Stimulated activated CD4-positive, alpha-beta T cell treated with anti-CD3 and anti-CD28 coated beads, Interleukin-1b, Interleukin-23, amount 100 ng/mL, for 1 hour (primary cell): ENCODE measurements at places on chromosomes 12 and 14.
A peak's percentile ranks its signal among the peaks of the same experiment; 100 is the strongest.

DNA sequence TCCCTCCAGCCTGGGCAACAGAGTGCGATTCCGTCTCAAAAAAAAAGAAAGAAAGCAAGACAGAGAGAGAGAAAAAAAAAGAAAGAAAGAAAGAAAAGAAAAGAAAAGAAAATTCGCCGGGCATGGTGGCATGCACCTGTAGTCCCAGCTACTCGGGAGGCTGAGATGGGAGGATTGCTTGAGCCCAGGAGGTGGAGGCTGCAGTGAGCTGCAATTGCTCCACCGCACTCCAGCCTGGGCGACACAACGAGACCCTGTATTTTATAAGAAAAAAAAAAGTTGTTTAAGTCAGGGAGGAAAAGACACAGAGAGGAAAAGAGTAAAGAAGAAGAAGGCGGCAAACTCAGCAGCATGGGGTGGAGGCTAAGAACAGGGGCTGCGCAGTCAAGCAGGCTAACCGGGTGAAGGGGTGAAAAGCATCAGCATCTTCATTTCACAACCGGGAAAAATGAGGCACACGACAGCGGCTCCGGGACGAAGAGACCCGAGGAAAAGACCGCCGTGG is 557 bp upstream of the FICD start:
- no peak for DNase-seq

- no peak for DNase-seq
These were observed 92.1 kb downstream of the LRRC74A start for GRCh38 chr14:76918256-76918781.

GRCh38 chr12:83322809-83323208 is 636.1 kb downstream of the TMTC2 start:
- no peak for DNase-seq

DNA sequence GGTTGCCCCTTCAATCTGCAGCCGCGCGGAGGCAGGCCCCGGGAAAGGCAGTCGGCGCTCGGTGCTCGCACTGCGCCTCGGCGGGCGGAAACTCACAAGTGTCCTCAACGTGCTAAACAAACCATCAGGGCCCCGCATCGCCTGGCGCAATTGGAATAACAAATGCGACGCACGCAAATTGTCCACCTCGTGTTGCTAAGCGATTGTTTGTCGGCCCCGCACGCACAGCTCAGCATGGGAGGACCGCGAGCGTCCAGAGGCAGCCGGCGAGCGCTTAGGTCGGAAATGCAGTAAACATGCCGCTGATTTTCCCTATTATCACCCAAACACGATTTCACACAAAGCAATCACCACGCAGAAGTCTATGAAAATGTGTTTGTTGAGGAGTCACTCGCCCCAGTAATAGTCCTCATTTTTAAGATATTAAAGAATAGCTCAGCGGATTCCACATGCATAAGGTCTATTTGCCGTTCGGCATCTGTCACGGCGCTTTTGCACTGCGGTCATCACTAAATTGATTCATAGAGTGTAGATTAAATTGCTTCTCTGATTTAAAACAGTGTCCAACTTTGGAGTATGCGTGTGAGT is 3.2 kb upstream of the GSC start:
- no peak for DNase-seq

GRCh38 chr14:100346306-100347091 is 23.4 kb downstream of the SLC25A47 start:
- DNase-seq = no peak

- no peak for DNase-seq
These were observed 198.9 kb downstream of the ADGRD1 start for GRCh38 chr12:131152587-131152986.

DNA sequence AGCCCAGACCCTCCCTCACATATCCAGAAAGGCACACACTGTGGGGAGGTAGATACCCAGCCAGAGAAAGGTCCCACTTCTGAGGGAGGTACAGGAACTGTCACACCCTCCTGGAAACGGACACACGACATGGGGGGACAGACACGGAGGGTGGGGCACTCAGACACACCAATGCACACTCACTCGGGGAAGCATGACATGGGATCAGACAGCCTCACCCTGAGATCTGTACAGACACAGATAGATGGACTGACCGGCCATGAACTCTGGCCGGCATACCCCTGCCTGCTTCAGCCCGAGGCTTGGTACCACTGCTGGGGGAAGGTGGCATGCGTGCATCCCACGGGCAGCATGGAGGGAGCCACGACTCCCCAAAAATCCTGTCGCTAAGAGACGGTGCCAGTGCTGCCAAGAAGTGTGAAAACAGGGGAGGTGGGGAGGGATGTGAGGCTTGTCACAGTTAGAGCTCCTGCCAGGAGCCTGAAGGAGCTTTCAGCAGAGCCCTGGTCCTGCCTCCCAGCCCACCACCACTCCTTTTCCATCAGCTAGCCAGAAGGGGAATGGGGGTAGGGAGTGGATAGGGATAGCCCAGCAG is 571 bp downstream of the CPNE6 start:
- DNase-seq = no peak

GRCh38 chr14:52007211-52007610 is 17.9 kb downstream of the RTRAF start:
- no peak for DNase-seq

GRCh38 chr14:95180966-95181741 is 23.8 kb upstream of the DICER1 start:
- no peak for DNase-seq

GRCh38 chr14:96046630-96047029 is 7.5 kb downstream of the C14orf132 start:
- DNase-seq = no peak

- no peak for DNase-seq
These were observed 65.6 kb downstream of the FBXL14 start for GRCh38 chr12:1528791-1529190.

DNA sequence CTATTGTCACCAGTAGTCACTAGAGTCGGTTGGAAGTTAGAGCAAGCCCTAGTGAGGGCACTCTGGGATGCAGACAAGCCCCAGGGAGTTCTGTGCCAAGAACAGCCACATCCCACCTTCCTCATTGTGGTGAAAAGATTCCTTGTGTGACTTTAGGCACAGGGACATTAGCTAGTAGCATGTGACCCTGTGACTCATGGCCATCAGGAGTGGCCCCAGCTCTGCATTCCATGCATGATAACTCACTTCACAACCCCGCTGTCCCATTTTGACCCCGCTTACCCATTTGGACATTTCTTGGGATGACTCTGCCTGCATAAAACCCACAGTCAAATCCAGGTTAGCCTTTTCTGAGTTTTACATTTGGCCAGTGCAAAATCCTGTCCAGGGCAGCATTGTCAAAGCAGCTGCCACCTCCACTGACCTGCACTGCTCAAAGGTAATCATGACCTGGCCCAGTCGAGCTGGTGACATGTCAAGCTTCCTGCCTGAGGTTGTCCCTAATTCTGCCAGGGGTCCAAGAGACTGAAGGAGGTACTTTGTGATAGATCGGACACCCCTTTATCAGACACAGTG is 430.5 kb downstream of the DPF3 start:
- no peak for DNase-seq

DNA sequence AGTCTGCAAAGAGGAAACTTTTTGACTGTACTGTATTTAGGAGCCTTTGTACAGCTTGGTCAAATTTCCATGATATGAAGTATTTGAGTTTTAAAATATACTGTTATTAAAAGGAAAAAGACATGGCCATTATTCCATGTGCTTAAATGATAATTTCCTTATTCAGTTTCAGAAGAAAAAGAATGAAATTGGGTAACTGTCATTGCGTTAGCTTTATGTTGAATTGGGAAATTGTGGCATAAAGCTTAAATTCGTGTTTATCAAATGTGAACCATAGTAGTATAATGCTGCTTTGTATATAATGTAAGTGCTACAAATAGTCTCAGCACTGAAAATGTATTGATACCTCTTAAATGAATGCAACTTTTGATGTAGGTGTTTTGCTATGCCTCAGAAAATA is 64.9 kb downstream of the ETNK1 start:
- no peak for DNase-seq

GRCh38 chr14:97120204-97120603 is 323.0 kb downstream of the VRK1 start:
- DNase-seq = peak; percentile 2

- DNase-seq = no peak
These were observed 23.2 kb upstream of the CCNT1 start for GRCh38 chr12:48739618-48740269.

GRCh38 chr12:89882050-89882449 is 173.4 kb upstream of the ATP2B1 start:
- no peak for DNase-seq

DNA sequence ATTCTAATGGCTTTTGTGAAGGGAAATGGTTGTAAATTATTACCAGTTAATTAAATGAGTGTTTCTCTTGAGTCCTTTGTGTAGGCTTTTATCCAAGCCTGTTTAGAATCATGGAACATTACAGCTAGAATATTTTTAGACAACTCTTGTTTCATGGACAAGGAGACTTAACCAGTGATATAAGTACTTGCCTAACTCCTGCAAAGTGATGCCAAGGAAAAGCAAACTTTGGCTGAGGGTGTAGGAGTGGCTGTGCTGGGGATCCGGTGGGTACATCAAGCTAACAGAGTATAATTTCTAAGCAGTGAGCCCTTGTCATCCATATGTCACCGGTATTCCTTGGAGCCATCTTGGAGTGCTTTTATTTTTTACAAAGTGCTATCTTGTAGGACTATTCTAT is 61.5 kb downstream of the PRKCH start:
- no peak for DNase-seq

DNA sequence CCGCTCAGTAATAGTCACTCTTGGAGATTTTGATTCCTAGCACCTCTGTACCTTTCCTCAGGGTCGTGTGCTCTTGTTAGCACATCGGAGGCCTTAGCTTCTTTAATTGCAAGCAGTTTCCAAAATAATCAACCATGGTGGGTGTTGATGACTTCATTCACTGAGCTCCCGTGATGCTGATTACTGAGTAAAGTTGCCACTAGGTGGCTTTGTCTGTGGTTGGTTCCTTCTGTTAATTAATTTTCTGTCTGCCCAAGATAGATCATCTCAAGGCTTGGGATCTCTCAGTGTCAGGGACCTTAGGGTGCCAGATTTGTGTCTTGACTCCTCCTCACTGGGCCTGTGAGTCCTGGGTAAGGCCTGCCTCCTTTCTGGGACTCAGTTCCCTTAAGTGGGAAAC is 54.3 kb downstream of the PTPN11 start:
- no peak for DNase-seq

DNA sequence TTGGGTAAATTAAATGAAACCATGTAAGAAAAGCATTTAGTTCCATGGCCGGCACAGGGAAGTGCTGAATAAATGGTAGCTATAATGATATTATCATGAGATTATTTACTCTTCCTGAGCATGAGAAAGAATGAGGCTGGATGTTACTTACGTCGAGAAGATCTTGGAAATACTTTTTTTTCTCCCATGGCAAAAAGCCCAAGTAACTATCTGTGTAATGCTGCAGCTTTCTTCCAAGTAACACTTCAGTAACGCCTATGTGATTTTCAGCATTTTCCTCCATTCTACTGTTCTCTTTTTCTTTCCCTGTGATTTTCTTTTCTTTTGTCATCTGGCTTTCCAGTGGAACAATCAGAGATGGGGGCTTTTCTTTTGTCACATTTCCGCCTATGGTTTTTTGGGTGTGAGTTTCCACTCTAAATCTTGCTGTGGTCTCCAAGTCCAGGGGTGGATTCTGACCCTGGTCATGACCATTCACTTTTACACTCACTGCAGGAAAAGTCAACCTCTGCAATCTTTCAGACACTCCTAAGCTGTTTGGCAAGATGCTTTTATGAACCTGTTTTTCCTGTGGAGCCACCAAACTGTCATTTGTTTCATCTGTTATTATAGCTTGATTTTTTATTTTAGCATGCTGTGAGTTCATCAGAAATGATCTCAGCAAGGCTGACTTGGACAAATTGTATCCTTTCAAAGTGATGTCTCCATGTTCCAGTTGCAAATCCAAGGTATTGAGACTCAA is 25.0 kb upstream of the SYCP3 start:
- DNase-seq = no peak

DNA sequence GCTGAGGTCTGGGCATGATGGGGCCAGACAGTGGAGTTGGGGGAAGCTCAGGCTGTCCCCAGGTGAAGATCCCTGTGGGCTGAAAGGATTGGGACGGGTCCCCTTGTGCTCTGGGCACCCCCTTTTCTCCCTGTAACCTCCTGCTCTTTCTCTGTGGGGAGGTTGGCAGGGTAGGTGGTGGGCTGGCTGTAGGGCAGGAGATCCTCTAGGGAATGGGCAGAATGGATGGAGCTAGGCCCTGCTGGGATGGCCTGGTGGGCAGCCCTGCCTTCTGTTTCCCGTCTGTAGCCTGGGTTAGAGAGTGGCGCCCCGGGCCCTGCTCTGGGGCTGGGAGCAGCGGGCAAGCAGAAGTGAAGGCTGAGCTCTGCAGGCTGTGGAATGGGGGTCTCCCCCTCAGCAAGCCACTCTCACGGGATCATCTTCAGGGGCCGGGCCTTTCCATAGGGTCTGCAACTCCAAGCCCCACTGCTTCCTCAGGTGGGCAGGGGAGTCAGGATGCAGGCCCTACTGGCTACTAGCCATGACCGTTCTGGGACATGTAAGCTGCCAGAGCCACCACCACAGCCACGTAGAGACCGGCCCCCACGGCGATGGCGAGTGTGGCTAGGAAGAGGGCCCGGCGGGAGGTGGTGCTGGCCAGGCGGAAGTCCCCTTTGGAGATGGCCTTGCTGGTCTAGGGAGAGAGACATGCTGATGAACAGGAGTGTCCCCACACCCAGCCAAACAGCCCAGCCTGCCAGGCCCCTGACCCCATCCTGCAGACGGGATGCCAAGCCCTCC is 18.8 kb downstream of the SYNDIG1L start:
- no peak for DNase-seq

DNA sequence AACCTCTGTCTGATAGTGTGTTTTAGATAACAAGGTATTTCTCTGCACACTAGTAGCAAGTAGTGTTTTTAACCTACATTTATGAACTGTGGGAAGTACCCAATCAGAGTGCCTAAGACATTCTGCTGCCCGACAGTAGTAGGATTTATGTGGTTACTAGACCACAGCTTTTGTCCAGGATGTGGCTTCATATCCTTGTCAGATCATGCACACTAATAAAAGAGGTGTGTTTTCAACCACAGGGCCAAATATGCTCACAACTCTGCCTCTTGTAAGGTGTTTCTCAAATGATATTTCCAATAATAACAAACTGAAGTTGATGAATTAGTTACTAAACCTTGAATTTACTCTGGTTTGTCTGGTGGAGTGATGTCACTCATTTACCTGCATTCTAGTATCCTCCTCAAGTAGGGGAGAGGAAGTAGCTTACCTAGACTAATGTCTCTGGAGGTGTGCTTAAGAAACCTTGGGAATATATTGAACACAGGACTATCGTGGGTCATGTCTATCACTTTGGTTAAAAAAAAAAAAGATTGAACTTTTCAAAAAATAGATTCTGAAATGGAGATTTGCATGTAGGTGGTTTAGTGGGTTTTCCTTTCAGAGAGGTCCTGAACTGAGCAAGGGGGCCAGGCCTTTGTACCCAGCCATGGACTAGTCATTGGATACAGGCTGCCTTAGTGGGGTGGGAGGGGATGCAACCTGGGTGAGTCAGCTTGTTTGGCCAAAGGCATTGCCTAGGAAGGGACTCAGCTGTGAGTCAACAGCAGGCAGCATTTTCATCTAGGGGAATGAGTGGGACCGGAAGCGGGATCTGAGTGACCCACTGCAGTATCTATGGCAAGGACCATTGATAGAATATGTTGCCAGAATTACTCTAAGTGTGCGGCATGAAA is 14.1 kb downstream of the FBXW8 start:
- no peak for DNase-seq

GRCh38 chr12:131758016-131758739 is 47.3 kb downstream of the SFSWAP start:
- DNase-seq = no peak
